CD4-positive, alpha-beta T cell (primary cell): ENCODE measurements at places on chromosomes 3 and 15.

DNA sequence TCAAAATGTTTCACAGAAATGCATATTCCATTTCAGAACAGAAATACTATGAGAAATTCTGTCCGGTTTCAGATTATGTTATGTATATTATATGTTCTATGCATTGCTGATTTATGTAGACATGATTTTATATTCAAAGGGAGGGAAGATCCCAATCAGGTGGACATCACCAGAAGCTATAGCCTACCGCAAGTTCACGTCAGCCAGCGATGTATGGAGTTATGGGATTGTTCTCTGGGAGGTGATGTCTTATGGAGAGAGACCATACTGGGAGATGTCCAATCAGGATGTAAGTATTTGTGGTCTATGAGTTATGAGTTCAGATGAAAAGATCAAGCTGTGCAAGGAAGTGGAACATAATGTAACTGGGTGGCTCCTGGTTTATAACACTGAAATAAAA is 341.7 kb downstream of the EPHA3 start:
- H3K36me3 ChIP-seq = no peaks in the 10 kb centered on the region
- H3K27me3 ChIP-seq = no peaks in the 10 kb centered on the region
- H3K27ac ChIP-seq = no peak overlapping the region
- DNase-seq = no peak

- no peaks in the 10 kb centered on the region for H3K27me3 ChIP-seq
- H3K27ac ChIP-seq = no peak overlapping the region
- no peaks in the 10 kb centered on the region for H3K4me1 ChIP-seq
- no peaks in the 10 kb centered on the region for H3K36me3 ChIP-seq
These were observed 1199.9 kb downstream of the SI start for GRCh38 chr3:163878396-163878795.

- no peak for DNase-seq
- H3K4me1 ChIP-seq = no peaks in the 10 kb centered on the region
- no peak overlapping the region for H3K27ac ChIP-seq
- no peaks in the 10 kb centered on the region for H3K27me3 ChIP-seq
These were observed 142.6 kb downstream of the ZBTB20 start for GRCh38 chr3:115004201-115005140.

GRCh38 chr3:59235634-59236012 is 185.8 kb upstream of the CFAP20DC start:
- no peaks in the 10 kb centered on the region for H3K27me3 ChIP-seq
- H3K27ac ChIP-seq = no peak overlapping the region
- no peak overlapping the region for H3K4me3 ChIP-seq
- H3K36me3 ChIP-seq = no peaks in the 10 kb centered on the region

GRCh38 chr3:173173652-173174051 is 32.6 kb upstream of the SPATA16 start:
- H3K27ac ChIP-seq = no peak overlapping the region
- no peak overlapping the region for H3K4me3 ChIP-seq
- H3K36me3 ChIP-seq = no peaks in the 10 kb centered on the region
- H3K27me3 ChIP-seq = no peaks in the 10 kb centered on the region
- no peaks in the 10 kb centered on the region for H3K4me1 ChIP-seq
- DNase-seq = no peak
